ENCODE measurements at places on chromosomes 7 and 10. TPM values are rescaled to one million over a fixed set of nuclear protein-coding genes. Genes with fewer than 3 reads are reported as not detected.

Gene ANKRD30A
- not detected for total RNA-seq

Gene TFR2
- 0.26 TPM for total RNA-seq

Gene TECTB
- not detected for total RNA-seq

Gene FGFR2
- total RNA-seq, result 0.13 TPM

Gene SPDYE16
- total RNA-seq, result not detected

Gene CHN2
- 0.63 TPM for total RNA-seq

Gene FAM237B
- not detected for total RNA-seq

Gene FAM170B
- total RNA-seq, result not detected

Gene ERVW-1
- total RNA-seq, result not detected

Gene GFRA1
- 12.0 TPM for total RNA-seq

Gene ACHE
- total RNA-seq, result 1.2 TPM

Gene CCDC172
- total RNA-seq, result not detected

Gene ALOX5
- total RNA-seq, result not detected

Gene NRP1
- total RNA-seq, result 65.0 TPM

Gene NYAP1
- 2.1 TPM for total RNA-seq

Gene EN2
- under 0.01 TPM for total RNA-seq

Gene CPA1
- not detected for total RNA-seq

Gene PRLHR
- not detected for total RNA-seq

Gene CALY
- total RNA-seq, result not detected

Gene RASSF4
- total RNA-seq, result 13.1 TPM

Gene NKX1-2
- total RNA-seq, result not detected

Gene OPN1SW
- total RNA-seq, result not detected

Gene TCERG1L
- not detected for total RNA-seq

Gene RHOBTB1
- 31.3 TPM for total RNA-seq

Gene UTF1
- total RNA-seq, result not detected

Gene IGFBP1
- total RNA-seq, result not detected

Gene TACC2
- total RNA-seq, result 3.4 TPM

Gene ESYT2
- total RNA-seq, result 43.5 TPM

Gene RBP3
- not detected for total RNA-seq

Gene SDK1
- 2.1 TPM for total RNA-seq

Gene NKX6-2
- not detected for total RNA-seq

Gene RET
- total RNA-seq, result 2.9 TPM

Gene STRA8
- total RNA-seq, result not detected

Gene PDIA4
- total RNA-seq, result 243 TPM

Gene MYL10
- total RNA-seq, result not detected

Gene UPP1
- 8.3 TPM for total RNA-seq

Gene TMEM196
- not detected for total RNA-seq

Gene PGAM2
- not detected for total RNA-seq

Gene CACNB2
- under 0.01 TPM for total RNA-seq

All from dermis microvascular lymphatic vessel endothelial cell (primary cell).